CD4-positive, alpha-beta T cell treated with Interleukin-17A for 1 hour (primary cell): ENCODE measurements at places on chromosomes 13 and 19.

- DNase-seq, result no peak
These were observed 46.0 kb downstream of the DNM2 start for GRCh38 chr19:10763828-10764339.

DNA sequence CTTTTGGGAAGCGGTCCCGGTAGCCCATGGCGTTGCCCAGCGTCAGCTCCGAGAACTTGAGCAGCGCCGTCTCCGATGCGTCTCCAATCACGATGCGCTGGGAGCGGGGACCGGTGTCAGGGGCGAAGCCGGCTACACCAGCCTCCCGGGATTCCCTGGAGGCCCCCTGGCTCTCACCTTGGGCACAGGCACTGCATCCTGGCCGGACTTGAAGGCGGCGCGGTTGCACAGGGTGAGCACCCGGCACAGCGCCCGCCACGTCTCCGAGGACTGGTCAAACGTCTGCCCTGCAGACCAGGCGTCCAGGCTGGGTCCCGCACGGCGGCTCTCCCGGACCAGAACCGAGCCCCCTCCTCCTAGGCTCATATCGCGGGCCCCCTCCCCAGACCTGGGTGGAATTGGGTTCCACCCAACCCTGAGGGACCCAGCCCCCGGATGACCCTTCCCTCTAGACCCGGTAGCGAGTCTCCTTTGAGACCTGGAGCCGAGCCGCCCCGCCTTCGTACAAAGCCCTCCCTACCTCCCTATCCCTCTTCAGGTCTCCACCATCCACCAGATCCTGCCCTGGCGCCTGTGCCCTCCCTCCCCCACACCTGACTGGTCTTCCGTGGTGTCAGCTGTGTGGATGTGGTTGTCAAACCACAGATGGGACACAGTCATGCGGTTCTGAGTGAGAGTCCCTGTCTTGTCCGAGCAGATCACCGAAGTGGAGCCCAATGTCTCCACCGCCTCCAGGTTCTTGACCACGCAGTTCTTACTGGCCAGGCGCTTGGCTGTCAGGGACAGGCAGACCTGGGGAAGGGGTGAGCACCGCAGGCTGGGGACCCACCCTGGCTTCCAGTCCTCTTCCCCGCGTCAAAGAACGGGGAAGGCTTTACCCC, 4.8 kb downstream of the ATP4A start:
- no peak for DNase-seq

DNA sequence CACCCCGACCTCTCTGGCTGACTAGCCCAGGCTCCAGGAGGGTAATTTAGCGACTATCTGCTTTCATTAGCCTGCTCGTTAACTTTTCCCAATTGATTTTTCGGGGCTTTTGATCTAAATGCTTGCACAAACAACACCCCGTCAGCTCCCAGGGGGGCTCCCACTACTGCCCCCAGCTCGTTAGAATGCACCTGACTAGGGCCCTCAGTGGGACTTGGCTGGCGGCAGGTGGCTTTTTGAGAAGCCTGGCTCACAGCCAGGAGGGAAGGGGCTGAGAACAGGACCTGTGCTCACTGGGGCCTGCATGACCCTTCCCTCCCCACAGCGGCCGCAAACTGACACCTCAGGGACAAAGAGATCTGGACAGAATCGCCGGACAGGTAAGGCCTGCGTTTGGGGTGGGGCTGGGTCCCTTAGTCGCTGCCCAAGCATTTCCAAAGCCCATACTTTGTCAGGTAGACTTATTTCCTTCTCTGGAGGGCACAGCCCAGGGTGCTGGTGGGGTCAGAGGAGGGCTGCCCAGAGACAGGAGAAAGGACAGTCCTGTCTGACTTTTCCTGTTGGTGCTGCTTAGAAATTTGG, 7.6 kb upstream of the CD79A start:
- DNase-seq, result no peak

- peak; percentile 69 for DNase-seq
These were observed 3.8 kb downstream of the BCAT2 start for GRCh38 chr19:48806818-48807589.

DNA sequence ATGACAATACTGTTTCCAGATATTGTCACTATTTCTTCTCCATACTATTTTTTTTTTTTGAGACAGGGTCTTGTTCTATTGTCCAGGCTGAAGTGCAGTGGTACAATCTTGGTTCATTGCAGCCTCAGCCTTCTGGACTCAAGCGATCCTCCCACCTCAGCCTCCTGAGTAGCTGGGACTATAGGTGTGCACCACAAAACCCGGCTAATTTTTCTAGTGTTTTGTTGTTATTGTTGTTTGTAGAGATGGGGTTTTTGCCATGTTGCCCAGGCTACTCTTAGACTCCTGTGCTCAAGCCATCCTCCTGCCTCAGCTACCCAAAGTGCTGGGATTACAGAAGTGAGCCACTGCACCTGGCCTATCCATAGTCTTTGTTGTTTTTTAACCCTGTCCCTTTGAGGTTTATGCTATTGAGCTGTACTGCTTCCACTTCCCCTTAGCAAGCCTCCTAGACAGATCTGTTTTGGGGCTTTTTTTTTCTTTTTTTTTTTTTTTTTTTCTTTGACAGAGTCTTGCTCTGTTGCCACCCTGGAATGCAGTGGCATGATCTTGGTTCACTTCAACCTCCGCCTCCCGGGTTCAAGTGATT, 27.6 kb upstream of the MAP3K10 start:
- DNase-seq, result peak; percentile 5

DNA sequence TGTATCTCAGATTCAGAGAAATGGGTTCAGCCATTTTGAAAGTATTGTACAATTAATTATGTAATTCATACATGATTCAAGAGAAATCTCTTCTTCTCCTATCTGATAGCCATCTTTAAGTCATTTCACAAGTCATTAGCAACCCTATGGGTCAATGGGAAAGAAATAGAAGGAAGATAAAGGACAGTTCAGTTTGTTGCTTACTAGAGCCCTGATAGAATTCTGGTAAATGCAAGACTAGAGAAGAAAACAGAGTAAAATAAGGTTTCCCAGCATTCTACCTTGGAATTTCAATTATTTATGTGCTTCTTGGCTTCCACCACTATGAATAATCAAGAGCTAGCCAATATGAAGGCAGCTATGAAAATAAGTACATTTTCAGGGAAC, 117.7 kb downstream of the LHFPL6 start:
- DNase-seq, result no peak

GRCh38 chr19:12802267-12803106, 618 bp downstream of the THSD8 start:
- no peak for DNase-seq

GRCh38 chr13:109074436-109074835, 445.0 kb downstream of the MYO16 start:
- DNase-seq, result no peak

DNA sequence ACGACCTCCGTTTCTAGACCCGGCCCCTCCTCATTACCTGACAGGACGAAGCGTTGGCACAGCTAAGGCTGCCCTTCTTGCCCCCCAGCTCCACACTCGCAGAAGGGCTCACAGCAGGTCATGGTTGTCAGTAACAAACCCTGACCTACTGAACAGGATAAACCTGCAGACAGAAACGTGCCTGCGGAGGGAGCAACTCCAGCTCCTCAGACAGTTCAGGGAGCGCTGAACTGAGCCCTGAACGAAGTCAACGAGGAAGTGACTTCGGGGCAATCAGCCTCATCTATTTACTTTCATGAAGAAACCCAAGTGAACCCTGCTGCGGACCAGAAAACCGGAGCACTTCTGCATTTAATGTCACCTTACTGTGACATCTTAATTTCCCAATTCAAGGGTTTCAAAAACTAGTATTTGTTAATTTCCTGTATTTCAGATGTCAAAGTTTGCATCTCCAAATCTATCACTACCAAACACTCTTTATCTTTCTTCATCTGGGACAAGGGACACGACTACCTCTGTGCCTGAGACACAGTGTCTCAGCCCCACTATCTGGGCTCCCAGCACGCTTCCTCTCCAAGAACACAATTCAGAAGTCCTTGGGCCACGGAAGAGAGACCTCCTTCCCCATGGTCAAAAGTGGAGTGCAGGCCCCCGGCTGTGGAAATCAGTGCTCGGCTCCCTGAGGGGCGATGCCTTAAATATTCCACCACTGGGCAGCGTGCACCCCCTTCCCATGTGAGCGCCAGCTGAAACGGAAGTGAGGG, 40.2 kb downstream of the CARS2 start:
- no peak for DNase-seq

DNA sequence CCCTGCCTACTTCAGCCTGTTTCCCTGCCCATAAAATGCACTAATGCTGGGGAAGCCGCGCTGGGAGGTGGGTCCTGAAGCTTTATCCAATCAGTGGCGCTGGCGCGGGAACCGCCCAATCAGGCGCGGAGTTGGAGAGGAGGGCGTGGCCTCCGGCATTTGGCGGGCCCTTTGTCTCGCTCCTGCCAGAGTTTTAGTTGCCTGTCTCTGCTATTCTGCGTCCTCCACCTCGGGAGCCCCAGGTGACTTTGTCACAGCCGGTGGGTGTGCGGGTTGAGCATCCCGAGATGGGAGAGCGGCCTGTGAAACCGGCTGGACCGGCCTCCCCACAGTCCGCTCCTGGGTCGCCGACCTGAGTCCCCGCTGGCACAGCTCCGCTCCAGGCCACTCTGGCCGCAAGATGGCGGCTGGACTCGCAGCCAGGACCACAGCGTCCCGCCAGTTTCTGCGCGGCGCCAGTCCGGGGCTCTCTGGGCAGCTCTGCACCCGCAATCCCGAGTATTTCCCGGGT, 30.7 kb upstream of the ZNF429 start:
- DNase-seq, result peak; percentile 81

DNA sequence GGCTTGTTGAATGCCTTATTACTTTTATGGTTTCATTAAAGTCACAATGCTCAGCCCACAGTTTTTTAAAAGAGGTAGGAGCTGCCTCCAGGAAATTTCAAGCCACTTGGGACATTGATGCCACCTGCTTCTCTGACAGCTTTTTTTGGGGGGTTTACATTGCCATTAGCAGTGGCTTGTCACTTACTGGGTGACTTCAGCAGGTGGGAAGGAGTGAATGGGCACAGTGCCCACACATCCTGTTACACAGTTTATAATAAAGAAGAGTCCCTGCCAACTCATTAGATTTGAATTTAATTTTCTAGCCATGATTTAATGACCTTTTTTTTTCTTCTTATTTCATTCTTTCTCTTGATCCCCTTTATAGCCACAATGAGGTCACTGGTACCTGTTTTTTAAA, 61.0 kb downstream of the NHLRC3 start:
- no peak for DNase-seq

DNA sequence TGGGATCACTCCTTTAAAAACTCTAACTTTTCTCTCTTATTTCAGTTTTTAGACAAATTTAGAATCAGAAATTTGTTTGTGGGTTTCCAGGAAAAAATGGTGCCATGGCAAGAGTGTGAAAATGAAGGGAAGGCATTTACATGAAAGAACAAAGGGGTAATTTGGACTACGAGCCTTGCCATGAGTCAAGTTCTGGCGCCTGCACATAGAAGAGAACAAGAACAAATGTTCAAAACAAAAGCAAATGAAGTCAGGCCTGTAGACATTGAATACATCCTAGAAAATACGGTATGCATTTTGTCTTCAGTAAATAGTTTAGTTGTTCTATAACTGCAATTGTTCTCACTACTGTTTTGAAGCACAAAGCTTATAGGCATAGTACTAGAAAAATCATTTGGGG, 1390.5 kb downstream of the EFNB2 start:
- DNase-seq, result no peak

DNA sequence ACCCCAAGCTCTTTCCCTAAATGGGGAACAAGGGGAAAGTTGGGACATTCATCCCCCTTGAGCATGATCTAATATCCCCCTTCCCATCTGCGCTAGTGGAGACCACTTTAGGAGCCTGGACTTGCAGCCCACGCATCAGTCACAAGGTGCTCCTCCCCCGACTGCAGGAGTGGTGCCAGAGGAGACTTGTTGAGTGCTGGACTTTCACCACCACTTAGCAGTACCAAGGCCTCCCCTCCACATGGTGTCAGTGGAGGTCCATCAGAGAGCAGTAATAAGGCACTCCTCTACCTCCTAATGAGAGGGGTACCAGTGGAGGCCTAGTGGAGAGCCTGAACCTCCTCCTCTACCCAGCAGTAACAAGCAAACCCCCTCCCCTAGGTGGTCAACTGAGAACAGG, 22.5 kb downstream of the CAB39L start:
- peak; percentile 38 for DNase-seq

DNA sequence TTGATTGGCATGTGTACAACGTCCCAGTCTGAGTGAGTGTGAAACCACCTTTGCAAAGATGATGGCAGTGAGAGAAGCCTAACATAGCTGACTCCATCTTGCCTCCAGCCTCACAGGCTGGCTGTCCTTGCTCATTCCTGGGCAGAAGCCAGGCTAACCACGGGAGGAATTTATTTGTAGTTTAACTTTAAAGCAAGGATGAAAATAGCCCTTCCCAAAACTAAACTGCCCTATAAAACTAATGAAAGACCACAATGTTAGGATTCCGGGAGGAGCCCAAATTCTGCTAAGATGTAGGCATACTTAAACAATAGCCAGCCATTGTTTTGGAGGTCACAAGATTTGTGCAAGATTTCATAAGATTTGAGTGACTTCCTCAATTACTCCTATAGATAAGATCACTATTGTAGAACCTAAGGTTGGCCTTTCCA, 96.6 kb upstream of the LSM14A start:
- no peak for DNase-seq

DNA sequence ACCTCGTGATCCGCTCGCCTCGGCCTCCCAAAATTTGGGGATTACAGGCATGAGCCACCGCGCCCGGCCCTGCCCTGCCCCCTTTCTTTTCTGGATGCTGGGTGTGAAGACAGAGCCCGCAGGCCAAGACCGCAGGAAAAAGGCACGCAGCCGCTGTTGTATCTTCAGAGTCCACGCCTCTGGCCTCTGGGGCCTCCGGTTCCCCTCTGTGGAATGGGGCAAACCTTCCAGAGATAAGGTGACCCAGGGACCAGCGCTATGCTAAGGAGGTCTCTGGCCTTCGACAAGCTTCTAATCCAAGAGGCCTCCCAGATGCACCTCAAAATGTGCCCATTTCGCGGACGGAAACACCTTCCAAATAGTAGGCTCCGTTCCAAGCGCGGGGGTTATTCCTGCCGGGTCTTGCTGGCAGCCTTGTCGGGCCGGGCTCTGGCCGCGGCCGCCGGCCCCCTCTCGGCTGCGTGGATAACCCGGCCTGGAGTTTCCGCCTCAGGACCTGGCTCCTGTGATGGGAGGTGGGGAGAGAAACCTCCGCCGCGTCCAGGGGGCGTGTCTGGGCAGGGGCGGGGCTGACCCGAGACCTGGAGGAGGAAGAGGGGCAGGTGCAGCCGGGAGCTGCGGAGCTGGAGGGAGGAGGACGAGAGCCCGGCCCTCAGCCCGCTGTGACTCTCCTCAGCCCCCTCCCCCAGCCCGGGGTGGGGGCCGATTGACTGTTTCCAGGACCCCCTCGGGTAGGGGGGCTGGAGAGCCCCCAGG, 13.1 kb downstream of the TJP3 start:
- DNase-seq, result peak; percentile 92

DNA sequence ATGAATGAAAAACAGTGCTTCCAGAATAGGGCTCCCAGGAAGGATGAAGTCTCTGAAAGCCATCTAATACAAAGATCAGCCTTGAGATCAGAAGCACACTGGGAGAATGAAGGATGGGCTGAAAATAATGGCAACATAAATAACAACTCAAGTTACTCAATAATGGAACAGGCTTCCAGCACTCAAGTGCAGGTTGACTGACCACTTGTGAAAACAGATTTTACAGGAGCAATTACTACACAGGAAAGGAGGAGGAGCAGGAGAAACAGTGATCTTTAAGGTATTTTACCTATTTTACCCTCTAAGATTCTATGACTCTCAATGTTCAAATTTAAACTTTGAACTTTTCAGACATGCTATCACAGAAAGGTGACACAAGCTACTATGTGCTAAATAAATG, 106.0 kb downstream of the USP12 start:
- no peak for DNase-seq

GRCh38 chr19:40797963-40798682, 868 bp upstream of the EGLN2 start:
- DNase-seq, result peak; percentile 79
